ENCODE measurements at places on chromosomes 3 and 15. TPM values are rescaled to one million over a fixed set of nuclear protein-coding genes. Genes with fewer than 3 reads are reported as not detected.

The ANKRD63 gene
- not detected for total RNA-seq

GRCh38 chr3:169264711-169265110, 398.8 kb downstream of the MECOM start:
- H3K4me3 ChIP-seq, result no peak overlapping the region
- H3K27ac ChIP-seq, result no peak overlapping the region
- H3K36me3 ChIP-seq, result no peaks in the 10 kb centered on the region
- DNase-seq, result no peak
- H3K27me3 ChIP-seq, result no peaks in the 10 kb centered on the region
- peaks cover 30% of the 10 kb centered on the region for H3K4me1 ChIP-seq

The WDR49 gene
- total RNA-seq, result not detected

The SH3GL3 gene
- total RNA-seq, result 3.8 TPM

GRCh38 chr3:135231737-135232136, 436.7 kb downstream of the EPHB1 start:
- no peak overlapping the region for H3K27ac ChIP-seq
- peaks cover 9% of the 10 kb centered on the region for H3K4me1 ChIP-seq
- no peaks in the 10 kb centered on the region for H3K36me3 ChIP-seq
- H3K4me3 ChIP-seq, result no peak overlapping the region
- no peak for DNase-seq

DNA sequence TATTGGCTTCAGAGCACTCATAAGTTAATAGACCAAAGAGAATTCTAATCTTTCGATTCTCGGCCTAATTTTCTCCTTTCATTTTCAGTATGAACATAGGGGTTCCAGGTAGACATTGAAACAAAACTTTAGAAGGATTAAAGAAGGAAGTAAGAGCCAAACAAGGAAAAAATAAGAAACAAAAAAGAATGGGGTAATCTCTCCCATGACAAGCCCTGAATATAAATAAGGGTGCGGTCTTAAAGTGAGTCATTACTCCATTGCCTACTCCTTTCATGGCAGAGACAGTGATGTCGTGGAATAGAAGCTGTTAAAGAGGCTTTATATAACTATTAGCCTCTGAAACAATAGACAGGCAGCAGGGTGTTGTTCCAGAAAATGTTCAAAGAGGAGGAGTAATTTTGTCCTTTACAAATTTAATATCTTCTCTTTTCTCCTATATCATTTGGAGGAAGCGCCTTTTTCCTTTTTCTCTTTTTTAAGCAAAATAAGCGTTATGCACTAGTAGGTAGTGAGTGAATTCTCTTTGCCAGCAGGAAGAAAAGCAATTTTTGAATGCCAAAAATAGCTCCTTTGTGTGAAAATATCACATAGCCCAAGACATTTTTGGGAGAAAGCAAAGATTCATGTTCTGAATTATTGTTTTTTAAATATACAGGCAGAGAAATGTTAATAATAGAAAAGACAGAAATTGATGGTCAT, 607.9 kb upstream of the KCNMB2 start:
- peaks cover 8% of the 10 kb centered on the region for H3K4me1 ChIP-seq
- no peak overlapping the region for H3K4me3 ChIP-seq
- no peaks in the 10 kb centered on the region for H3K27me3 ChIP-seq
- no peak for DNase-seq
- no peak overlapping the region for H3K27ac ChIP-seq

GRCh38 chr15:62962101-62962995, 80.2 kb upstream of the TPM1 start:
- no peak overlapping the region for H3K4me3 ChIP-seq
- no peaks in the 10 kb centered on the region for H3K27me3 ChIP-seq
- no peaks in the 10 kb centered on the region for H3K36me3 ChIP-seq
- peaks cover 6% of the 10 kb centered on the region for H3K4me1 ChIP-seq
- H3K27ac ChIP-seq, result no peak overlapping the region
- no peak for DNase-seq

GRCh38 chr3:37994639-37994972, 4.0 kb downstream of the VILL start:
- DNase-seq, result no peak
- no peak overlapping the region for H3K27ac ChIP-seq
- H3K27me3 ChIP-seq, result peaks cover 12% of the 10 kb centered on the region
- H3K36me3 ChIP-seq, result no peaks in the 10 kb centered on the region
- H3K4me3 ChIP-seq, result peak overlapping the region; percentile 47
- H3K4me1 ChIP-seq, result no peaks in the 10 kb centered on the region

DNA sequence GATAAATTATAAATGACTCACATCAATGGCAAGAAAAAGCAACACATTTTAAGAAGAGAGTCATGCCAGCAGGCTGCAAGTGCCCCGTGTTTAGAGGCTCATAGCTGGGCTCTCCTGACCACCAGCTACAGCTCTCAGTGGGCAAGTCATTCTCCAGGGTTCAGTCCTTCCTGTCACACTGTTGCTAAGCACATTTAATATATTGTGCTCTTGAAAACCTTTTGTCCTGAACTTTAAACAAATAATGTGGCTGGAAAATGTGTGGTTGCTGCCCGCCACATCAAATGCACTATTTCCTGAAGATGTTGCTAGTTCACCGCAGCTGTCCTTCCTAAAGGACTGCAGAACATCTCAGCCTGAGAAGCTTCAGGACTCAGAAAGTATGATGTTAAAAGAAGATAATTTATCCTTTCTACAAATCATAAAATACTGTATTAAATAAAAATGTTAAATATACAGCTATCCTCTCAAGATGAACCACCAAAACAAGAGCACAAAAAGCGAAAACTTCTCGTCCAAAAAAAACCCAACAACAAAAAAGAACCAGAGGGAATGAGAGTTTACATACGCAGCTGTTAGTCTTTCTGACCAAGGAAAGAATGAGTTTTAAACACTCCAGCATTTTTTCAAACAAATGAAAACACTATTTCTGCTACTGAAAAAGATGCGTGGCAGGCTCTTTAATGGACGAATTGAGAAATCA, 951 bp downstream of the TARS3 start:
- H3K36me3 ChIP-seq, result no peaks in the 10 kb centered on the region
- H3K4me3 ChIP-seq, result peak overlapping the region; percentile 69
- H3K4me1 ChIP-seq, result peaks cover 11% of the 10 kb centered on the region

DNA sequence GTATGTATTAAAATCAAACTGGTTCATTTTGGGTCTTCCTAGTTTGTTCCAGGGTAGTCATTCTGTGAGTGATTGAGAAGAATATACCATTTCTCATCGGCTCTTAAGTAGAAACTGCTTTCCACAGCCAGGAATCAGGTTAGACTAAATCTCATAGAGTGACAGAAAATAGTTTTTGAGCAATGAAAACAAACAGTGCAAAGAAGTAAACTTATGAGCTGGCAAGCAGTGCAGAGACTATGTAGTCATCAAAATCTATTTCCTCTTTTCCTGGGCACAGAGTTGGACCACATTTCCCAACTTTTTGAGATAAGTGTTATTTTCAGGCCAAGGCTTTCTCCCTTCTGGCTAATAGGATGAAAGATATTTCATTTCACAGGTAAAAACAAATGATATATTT, 66.5 kb downstream of the UBE3A start:
- H3K27me3 ChIP-seq, result no peaks in the 10 kb centered on the region
- no peaks in the 10 kb centered on the region for H3K4me1 ChIP-seq
- H3K36me3 ChIP-seq, result peaks cover 16% of the 10 kb centered on the region
- no peak overlapping the region for H3K27ac ChIP-seq
- no peak for DNase-seq

The GUCA1C gene
- total RNA-seq, result not detected

DNA sequence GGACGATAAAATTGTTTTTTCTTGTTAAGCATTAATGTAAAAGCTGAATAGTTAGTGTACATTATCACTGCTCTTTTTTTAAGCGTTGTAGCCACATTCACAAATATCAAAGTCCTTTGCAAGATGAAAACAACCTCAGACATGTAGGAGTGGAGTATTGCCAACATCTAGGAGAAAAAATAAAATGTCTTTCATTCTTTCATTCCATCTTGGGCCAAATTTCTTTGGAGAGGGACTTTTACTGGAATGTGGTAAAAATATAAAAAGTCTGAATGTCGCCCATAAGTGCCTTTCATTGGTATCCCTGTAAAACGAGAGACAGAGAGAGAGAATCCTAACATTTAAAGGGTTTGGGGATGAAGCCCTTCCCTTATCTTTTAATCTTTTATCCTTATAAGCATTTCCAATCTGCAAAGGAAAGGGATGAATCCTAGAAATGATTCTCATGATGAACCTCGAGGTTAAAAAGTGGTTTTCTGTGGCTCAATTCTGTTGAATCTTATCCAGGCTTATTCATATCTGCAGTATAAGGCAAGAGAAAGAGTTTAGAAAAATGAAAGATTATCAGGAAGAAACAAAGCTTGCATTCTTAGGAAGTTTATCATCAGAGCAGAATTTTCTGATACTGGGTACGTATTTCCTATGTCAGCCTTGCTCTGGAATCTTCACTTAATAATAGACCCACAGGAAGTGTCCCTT, 1031.7 kb downstream of the MCTP2 start:
- no peak overlapping the region for H3K4me3 ChIP-seq
- no peak for DNase-seq
- no peaks in the 10 kb centered on the region for H3K27me3 ChIP-seq
- no peaks in the 10 kb centered on the region for H3K36me3 ChIP-seq

GRCh38 chr15:23497710-23498111, 50.7 kb upstream of the GOLGA6L2 start:
- no peak overlapping the region for H3K4me3 ChIP-seq
- peak; percentile 19 for DNase-seq
- H3K27ac ChIP-seq, result no peak overlapping the region
- no peaks in the 10 kb centered on the region for H3K36me3 ChIP-seq

DNA sequence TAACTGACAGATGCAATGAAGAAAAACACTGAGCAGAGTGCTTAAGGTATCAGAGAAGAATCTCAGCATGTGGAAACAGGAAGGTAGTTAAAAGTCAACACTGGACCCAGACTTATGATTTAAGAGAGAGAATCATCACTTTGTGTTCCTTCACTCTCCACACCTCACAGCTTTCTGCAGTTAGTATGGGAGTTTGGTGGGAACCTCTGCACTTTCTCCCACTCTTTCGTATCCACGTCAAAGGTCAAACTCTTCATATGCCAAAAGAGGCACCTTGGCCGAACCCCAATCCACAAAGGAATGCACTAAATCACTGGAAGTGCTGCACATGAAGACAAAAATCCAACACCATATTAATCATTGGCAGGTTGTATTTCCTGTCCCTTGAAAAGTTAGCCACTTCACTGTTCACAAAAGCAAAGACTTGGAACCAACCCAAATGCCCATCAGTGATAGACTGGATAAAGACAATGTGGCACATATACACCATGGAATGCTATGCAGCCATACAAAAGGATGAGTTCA, 361.2 kb downstream of the MAGI1 start:
- H3K36me3 ChIP-seq, result no peaks in the 10 kb centered on the region
- H3K27me3 ChIP-seq, result no peaks in the 10 kb centered on the region
- H3K27ac ChIP-seq, result no peak overlapping the region
- H3K4me1 ChIP-seq, result peaks cover 46% of the 10 kb centered on the region
- no peak overlapping the region for H3K4me3 ChIP-seq

DNA sequence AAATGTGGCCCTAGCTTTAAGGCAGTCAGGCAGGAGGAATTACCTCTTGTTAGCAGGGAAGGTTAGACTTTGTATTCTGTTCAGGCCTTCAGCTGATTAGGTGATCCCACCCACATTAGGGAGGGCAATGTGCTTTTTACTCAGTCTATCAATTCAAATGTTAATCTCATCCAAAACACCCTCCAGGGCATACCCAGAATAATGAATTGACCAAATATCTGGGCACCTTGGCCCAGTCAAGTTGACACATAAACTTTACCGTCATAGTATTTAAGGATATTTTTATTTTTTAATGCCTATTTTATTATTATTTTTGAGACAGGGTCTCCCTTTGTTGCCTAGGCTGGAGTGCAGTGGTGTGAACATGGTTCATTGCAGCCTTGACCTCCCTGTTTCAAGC, 146.1 kb downstream of the PTPRG start:
- no peaks in the 10 kb centered on the region for H3K27me3 ChIP-seq
- H3K4me3 ChIP-seq, result no peak overlapping the region
- no peaks in the 10 kb centered on the region for H3K36me3 ChIP-seq
- DNase-seq, result no peak
- no peak overlapping the region for H3K27ac ChIP-seq

DNA sequence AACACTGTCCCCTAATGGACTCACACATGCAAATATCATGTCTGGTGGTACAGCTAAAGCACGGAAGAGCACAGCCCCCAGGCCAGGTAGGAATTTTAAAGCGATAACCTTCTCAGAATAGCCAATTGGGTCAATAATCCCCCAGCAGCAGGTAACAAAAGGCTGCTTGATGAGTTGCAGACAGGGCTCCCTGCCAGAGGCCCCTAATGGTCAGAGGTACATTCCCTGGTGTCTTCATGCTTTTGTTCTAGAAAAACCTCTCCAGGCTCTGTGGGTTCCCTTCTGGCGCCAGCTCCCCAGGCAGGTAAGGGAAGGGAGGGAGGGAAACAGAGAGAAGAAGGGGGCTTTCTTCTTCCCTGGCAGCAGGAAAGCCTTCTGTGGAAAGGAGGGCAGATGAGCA, 43.4 kb upstream of the PRTG start:
- no peaks in the 10 kb centered on the region for H3K27me3 ChIP-seq
- peaks cover 45% of the 10 kb centered on the region for H3K4me1 ChIP-seq
- H3K36me3 ChIP-seq, result no peaks in the 10 kb centered on the region
- peak; percentile 61 for DNase-seq
- peak overlapping the region; percentile 86 for H3K27ac ChIP-seq
- H3K4me3 ChIP-seq, result no peak overlapping the region

- no peak for DNase-seq
- no peaks in the 10 kb centered on the region for H3K36me3 ChIP-seq
- no peak overlapping the region for H3K4me3 ChIP-seq
- no peaks in the 10 kb centered on the region for H3K27me3 ChIP-seq
- peaks cover 21% of the 10 kb centered on the region for H3K4me1 ChIP-seq
- H3K27ac ChIP-seq, result no peak overlapping the region
Measured at GRCh38 chr3:43874290-43874689, 183.6 kb downstream of the ABHD5 start.

The GOLGA6L4 gene
- 0.19 TPM for total RNA-seq

GRCh38 chr15:48355377-48355776, 24.1 kb downstream of the DUT start:
- no peak for DNase-seq
- H3K27ac ChIP-seq, result no peak overlapping the region
- H3K36me3 ChIP-seq, result no peaks in the 10 kb centered on the region
- peaks cover 10% of the 10 kb centered on the region for H3K4me1 ChIP-seq
- no peak overlapping the region for H3K4me3 ChIP-seq

GRCh38 chr3:78729946-78730345, 1037.9 kb downstream of the ROBO1 start:
- no peaks in the 10 kb centered on the region for H3K36me3 ChIP-seq
- H3K4me1 ChIP-seq, result peaks cover 63% of the 10 kb centered on the region
- H3K27me3 ChIP-seq, result no peaks in the 10 kb centered on the region
- no peak overlapping the region for H3K4me3 ChIP-seq
- no peak for DNase-seq
- H3K27ac ChIP-seq, result peak overlapping the region; percentile 78

DNA sequence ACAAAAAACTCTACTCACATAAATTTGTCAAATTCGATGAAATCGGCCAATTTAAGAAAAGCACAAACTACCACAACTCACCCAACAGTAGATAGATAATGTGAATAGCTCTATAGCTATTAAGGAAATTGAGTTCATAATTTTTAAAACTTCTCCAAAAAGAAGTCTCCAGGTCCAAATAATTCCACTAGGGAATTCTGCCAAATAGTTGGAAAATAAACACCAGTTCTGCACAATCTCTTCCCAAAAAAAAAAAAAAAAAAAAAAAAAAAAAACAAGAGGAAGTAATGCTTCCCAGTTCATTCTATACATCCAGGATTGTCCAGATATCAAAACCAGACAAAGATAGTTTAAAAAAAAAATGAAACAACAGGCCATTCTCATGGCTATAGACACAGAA, 164.2 kb downstream of the POLR2M start:
- no peak overlapping the region for H3K4me3 ChIP-seq
- no peak overlapping the region for H3K27ac ChIP-seq
- H3K36me3 ChIP-seq, result no peaks in the 10 kb centered on the region
- no peaks in the 10 kb centered on the region for H3K27me3 ChIP-seq
- H3K4me1 ChIP-seq, result no peaks in the 10 kb centered on the region

The SLTM gene
- total RNA-seq, result 106 TPM

Data from neural progenitor cell (in vitro differentiated cells).